ENCODE measurements at places on chromosomes 1 and 21. TPM values are rescaled to one million over a fixed set of nuclear protein-coding genes. Genes with fewer than 3 reads are reported as not detected.

The GJA4 gene
- not detected for total RNA-seq

The CEPT1 gene
- 25.0 TPM for total RNA-seq

The KCNJ15 gene
- total RNA-seq, result not detected

The KRTAP19-6 gene
- not detected for total RNA-seq

The ANGPTL3 gene
- total RNA-seq, result not detected

The NPR1 gene
- total RNA-seq, result not detected

GRCh38 chr1:17441265-17441992, 2.0 kb upstream of the RCC2 start:
- H3K27me3 ChIP-seq, result no peaks in the 10 kb centered on the region
- H3K4me3 ChIP-seq, result no peak overlapping the region
- DNase-seq, result no peak
- H3K27ac ChIP-seq, result no peak overlapping the region
- peaks cover 28% of the 10 kb centered on the region for H3K4me1 ChIP-seq

GRCh38 chr1:52857443-52857842, 14.9 kb downstream of the ZYG11A start:
- DNase-seq, result no peak
- no peak overlapping the region for H3K4me3 ChIP-seq
- H3K27me3 ChIP-seq, result no peaks in the 10 kb centered on the region
- H3K27ac ChIP-seq, result no peak overlapping the region
- no peaks in the 10 kb centered on the region for H3K36me3 ChIP-seq

DNA sequence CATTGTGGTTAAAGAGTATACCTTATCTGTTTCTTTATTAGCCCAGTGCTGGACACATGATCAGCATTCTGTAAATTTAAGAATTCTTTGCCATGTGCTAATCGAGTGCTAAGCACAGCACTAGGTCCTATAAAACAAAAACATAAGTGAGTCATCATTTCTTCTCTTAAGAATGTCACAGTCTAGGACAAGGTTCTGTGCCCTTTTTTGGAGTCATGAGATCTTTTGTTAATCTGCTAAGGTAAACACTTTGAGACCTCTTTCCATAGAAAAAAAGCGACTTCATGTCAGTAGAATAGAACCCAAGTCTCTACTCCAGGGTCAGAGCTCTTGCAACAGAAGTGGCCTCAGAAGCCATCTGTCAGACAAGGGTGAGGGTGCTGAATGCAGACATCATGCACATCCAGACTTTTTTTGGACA, 70.0 kb upstream of the NFIA start:
- no peak for DNase-seq
- no peaks in the 10 kb centered on the region for H3K36me3 ChIP-seq
- H3K4me3 ChIP-seq, result no peak overlapping the region
- H3K27me3 ChIP-seq, result peaks cover 4% of the 10 kb centered on the region

GRCh38 chr1:153525088-153525728, 10.6 kb downstream of the S100A6 start:
- no peak overlapping the region for H3K4me3 ChIP-seq
- no peaks in the 10 kb centered on the region for H3K36me3 ChIP-seq
- H3K27me3 ChIP-seq, result no peaks in the 10 kb centered on the region
- no peak for DNase-seq
- no peaks in the 10 kb centered on the region for H3K4me1 ChIP-seq

DNA sequence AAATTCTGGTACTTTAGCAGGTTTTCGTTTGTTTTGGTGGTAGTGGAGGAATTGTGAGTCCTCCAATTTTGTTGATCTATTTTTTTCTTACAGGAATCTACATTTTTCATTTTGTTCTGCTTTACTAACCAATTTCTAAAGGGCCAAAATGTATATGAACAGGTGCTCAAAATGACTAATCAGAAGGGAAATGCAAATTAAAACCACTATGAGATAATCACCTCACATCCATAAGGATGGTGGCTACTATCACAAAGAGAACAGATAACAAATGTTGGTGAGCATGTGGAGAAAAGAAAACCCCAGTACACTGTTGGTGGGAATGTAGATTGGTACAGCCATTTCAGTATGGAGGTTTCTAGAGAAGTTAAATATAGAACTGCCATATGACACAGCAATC, 134.2 kb downstream of the LMO4 start:
- H3K27me3 ChIP-seq, result no peaks in the 10 kb centered on the region
- H3K27ac ChIP-seq, result no peak overlapping the region
- H3K36me3 ChIP-seq, result no peaks in the 10 kb centered on the region
- no peak for DNase-seq

- no peak for DNase-seq
- no peak overlapping the region for H3K4me3 ChIP-seq
- peaks cover 9% of the 10 kb centered on the region for H3K4me1 ChIP-seq
Measured at GRCh38 chr1:226461087-226461486, 53.2 kb upstream of the PARP1 start.

GRCh38 chr1:15303935-15304334, 56.9 kb downstream of the FHAD1 start:
- H3K4me1 ChIP-seq, result no peaks in the 10 kb centered on the region
- no peak for DNase-seq
- H3K4me3 ChIP-seq, result no peak overlapping the region

DNA sequence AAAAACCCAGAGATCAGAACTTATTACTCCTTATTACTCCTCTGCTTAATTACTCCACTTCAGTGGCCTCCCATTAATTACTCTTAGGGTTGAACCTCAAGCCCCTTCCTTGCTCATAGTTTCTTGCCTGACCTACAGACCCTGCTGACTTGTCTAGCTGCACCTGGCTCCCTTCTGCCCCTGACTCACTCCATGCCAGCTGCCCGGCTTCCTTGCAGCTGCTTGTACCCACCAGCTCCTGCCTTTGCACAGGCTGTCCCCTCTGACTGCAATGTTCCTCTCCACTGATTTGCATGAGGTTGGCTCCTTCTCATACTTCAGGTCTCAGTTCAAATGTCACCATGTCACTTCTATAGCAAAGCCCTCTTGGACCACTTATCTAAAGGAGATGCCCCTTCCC, 1.9 kb upstream of the PTPRU start:
- H3K4me3 ChIP-seq, result no peak overlapping the region
- H3K36me3 ChIP-seq, result no peaks in the 10 kb centered on the region
- no peak overlapping the region for H3K27ac ChIP-seq
- H3K27me3 ChIP-seq, result peaks cover 27% of the 10 kb centered on the region

Measured in CD4-positive, alpha-beta T cell (primary cell).